Activated T-cell treated with anti-CD3 and anti-CD28 coated beads for 4 hours (primary cell): ENCODE measurements at places on chromosomes 4 and X.

- DNase-seq = no peak
Measured at GRCh38 chrX:14529290-14529989, at the start of gene GLRA2. Gene GLRA2, plus strand, starts transcription at chrX:14529536. Its CDS starts 522 bp downstream, at chrX:14530058.

DNA sequence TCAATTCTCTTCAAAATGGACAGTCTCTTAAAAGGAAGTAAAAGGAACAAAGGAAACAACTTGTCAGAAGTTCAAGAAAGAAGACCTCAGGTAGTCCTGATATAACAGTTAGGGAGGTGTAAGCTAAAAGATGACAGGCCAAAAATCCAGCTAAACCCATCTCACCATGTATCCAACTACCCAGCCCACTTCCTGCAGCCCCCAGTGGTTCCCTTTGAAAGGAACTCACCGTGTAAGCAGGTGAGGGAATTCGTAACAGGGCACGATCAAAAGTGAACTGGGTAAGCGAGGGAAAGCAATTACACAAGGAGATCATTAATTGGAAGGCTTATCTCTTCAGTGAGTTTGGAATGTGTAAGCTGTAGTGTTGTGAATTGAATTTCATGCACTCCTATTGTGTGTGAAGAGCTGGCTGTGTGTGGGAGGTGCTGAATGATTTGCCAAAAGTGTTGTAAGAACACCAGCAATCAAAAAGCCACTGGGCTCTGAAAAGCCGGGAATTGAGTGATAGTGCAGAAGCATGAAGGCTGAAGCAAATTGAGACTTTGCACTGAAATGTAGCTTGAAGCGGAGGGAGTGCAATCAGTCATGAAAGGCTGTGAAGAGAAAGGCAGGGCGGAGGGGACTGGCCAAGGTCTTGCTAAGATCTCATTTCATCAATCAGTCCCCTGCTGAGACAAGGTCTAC, 914.2 kb upstream of the LCORL start:
- no peak for DNase-seq

- DNase-seq = no peak
Measured at GRCh38 chr4:87213421-87214075, 6.9 kb downstream of the KLHL8 start.

DNA sequence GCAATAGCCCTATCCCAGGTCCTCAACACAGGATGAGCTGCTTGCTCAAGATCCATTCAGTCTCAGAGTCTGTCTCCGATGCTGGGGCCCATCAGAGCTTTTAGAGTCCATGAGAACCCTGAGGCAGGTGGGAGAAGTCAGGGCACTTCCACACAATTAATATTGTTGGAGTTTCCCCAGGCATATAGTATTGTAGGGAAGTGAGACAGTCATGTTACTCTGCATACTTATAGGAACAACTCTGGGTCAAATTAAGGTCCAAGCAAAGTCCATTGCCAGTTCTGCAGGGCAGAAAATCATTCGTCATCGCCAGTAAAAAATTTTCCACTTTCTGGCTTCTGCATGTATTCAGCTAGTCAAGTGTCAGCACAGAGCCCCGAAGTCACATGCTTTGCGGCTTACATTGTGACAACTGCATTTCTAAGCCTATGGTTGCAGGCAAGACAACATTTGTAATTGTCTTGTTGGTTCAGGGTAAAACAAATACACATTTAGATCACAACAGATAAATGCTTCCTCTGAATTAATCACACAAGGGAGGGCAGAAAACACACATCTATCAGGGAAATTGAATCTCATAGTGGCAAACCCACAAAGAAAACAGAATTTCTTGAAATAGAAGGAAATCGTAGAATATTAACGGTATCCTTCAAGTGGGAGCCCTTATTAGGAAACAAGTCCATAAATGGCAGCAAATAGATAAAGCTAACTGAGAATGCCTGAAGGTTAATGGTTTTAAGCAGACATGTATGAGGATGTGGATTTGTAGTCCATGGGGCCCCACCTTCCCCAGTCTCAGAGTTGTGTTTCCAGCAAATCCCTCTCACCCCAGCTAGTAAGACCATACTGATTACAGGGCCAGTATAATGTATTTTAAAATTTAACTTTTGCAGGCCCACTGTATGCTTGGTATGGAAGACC, 412.1 kb upstream of the RASGEF1B start:
- no peak for DNase-seq

DNA sequence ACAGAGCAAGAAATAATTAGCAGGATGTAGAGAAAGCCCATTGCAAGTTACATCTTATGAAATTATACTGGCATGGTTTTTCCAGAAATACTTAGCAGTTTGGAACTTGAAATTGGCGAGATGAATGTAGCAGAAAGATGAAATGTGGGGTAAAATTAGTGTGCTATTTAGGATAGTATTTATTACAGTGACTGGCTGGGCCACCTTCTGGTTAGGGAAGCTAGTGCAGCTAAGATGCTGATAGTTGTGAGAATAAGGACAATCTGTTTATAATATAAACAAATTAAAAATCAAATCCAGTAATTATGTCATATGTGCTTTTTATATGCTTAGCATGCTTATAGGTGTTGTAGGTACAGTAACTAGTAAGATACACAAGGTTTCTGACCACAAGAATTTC, 74.8 kb downstream of the IL15 start:
- no peak for DNase-seq

- no peak for DNase-seq
Measured at GRCh38 chr4:158277558-158277957, 67.3 kb downstream of the TMEM144 start.

- DNase-seq = no peak
Measured at GRCh38 chrX:112473654-112474053, 206.1 kb downstream of the LHFPL1 start.

DNA sequence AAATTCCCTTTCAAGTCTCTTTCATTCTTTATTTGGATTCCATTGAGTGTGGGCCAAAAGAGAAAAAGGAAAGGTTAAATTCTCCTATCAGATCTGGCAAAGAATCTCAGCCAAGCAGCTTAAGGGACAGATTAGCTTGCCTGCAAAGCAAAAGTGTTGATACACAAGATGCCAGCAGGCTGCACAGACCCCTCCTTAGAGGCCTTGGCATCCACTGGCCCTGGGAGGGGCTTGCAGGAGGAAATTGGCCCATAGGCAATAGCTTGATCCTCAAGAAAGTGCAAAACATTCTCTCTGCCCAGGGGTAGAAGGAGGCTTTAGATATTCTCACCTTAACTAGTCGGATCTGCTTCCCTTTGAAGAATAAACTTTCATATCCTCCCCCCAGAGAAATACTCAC, 300.4 kb upstream of the CPEB2 start:
- DNase-seq = no peak

DNA sequence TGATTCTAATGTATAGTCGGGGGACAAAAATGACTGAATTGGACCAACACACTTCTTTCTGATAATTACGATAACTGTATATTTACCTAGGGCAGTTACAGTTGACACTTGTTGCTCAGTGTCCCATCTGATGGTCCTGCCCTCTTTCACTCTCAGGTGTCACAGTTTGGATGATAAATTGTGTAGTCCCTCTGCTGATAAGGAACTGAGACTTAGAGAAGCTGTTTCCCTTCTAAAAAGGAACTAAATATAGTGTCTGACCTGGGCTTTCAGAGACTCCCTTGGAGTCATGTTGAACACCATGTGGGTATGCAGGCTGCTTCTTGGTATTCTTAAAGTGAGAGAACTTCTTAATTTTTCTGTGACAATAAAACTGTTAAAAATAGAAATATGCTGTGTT, 23.7 kb upstream of the PNPLA4 start:
- DNase-seq = no peak

DNA sequence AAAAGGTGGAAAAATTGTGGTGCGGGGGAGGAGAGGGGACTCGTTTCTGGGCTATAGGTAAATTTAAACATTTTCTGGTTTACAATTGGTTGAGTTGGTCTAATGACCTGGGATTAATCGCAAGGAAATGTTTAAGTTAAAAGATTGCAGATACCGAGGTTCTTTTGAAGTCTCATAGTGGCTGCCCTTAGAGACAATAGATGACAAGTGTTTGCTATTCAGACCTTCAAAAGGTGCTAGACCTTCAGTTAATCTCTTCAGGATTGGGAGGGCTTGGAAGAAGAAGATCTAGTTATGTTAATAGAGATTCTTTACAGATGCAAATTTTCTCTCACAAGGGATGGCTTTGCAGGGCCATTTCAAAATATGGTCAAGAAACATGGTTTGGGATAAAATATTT, 2286.1 kb upstream of the AGA start:
- DNase-seq = no peak

GRCh38 chr4:57131849-57132742, 21.9 kb upstream of the IGFBP7 start:
- no peak for DNase-seq

DNA sequence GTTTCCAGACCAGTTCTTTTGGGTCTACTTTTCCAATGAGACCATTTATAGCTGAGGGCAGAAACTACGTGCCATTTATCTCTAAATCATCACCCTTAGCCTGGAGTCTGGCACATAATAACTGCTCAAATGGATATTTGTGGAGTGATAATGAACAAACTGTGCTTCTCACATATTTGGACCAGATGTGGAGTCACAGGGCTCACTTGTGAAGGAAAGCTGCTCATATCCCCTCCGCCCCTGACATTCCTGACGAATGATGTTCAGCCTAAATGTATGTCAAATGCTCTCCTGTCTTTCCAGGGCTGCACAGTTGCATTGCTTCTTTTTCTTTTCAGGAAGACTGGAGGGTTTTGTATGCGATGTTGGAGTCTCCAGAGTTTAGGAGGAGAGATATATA, 110.1 kb downstream of the GBA3 start:
- DNase-seq = no peak

- DNase-seq = no peak
Measured at GRCh38 chrX:38768079-38768478, 33.2 kb upstream of the MID1IP1 start.

DNA sequence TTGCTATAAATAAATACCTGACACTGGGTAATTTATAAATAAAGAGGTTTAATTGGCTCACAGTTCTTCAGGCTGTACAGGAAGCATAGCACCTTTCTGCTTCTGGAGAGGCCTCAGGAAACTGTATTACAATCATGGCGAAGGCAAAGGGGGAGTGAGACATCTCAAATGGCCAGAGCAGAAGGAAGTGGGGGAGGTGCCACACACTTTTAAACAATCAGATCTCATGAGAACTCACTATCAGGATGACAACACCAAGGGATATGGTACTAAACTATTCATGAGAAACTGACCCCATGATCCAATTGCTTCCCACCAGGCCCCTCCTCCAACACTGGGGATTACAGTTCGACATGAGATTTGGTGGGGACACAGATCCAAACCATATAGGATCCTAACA, 11.7 kb upstream of the TCEAL9 start:
- DNase-seq = no peak

- no peak for DNase-seq
Measured at GRCh38 chrX:118523920-118524319, 28.3 kb downstream of the DOCK11 start.

DNA sequence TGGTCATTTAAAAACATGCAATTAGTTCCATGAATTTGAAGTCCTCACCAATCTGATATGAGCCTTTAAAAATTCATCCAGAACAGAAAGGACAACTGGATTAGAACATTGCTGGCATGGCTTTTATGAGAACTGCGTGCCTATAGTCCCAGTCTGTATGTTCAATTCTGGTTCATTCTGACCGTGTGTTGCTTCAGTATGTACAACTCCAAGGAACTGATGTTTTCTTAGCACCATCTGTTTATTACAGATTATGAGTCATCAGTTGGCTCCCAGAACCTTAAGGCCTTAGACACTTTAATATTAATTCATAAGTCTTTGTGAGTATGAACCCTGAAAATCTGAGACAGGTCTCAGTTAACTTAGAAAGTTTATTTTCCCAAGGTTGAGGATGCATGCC, 115.0 kb downstream of the CEP44 start:
- no peak for DNase-seq

DNA sequence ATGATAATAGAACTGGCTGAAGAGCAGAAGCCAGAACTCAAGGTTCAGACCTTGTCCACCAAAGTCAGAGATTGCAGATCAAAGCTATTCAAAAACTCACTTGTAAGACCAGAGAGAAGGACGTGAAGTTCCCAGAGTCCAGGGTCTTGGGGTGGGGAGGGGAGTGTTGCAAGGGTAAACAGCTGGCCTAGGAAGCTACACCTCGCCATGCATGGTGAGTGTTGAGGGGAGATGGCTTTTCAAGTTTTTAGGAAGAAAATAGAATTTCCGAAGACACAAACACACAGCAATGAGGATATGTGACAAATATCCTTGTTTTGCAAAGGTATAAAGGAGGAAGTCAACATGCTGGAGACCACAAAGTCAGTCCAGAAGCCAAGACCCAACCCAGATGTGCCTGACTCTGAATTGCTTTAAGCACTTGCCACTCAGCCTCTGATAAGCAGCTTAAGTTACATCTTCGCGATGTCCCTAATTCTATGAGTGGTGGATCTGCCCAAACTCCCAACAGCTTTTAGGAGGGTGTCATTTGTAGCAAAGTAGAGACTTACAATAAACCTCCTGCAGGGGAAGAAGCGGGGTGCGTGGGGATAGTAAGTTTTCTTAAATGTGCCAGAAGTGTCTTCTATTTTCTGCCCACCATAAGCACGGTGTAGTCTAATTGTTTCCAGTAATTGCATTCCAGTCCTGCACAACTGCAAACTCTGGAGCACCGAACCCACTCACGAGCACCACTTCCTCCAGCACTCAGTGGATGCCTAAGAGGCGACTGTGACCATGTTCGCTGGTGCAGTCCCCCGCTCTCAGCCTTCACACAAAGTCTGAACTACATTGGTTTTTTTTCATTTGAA, 26.5 kb downstream of the HAND2 start:
- DNase-seq = no peak

- no peak for DNase-seq
Measured at GRCh38 chrX:77527233-77528001, 80.2 kb downstream of the FGF16 start.

GRCh38 chr4:120939693-120940092, 17.2 kb upstream of the PRDM5 start:
- DNase-seq = no peak

DNA sequence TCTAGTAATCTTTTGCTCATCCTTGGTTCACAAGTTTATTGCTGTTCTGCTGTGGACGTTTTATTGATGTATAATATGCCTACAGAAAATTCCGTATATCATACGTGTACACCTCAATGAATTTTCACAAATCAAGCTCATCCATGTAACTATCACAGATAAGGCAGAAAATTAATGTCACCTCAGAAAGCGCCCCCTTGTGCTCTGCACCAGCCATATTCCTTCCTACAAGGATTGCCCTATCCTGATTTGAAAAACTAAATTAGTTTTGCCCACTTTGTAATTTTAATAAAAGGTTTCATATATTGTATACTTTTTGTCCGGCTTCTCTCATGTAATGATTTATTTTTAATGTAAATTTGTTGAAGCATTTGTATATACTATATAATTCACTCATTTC, 390.8 kb downstream of the ADGRL3 start:
- no peak for DNase-seq

DNA sequence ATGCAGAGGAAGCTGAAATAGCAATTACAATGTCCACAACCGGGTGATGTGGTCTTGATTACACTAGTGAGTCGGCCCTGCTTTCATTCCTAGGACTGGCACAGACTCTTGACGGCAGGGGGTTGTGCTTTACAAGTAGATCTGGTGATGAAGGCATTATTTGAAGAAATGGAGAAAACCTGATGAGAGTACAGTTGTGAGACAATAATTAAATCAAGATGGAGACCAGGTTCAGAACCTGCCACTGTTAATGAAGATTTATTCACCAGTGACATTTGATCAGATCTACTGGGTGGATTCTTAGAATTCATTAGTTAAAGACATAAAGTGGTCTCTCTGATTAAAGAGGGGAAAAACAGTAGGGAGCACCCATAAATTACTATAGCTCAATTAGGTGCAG, 747.2 kb downstream of the STPG2 start:
- no peak for DNase-seq
